ENCODE measurements at places on chromosomes 3 and 15.
A peak's percentile ranks its signal among the peaks of the same experiment; 100 is the strongest.

GRCh38 chr3:78614486-78614885 lies 1153.3 kb downstream of the ROBO1 start:
- DNase-seq = no peak

- DNase-seq = no peak
Measured at GRCh38 chr3:126945171-126945721, 37.7 kb upstream of the PLXNA1 start.

DNA sequence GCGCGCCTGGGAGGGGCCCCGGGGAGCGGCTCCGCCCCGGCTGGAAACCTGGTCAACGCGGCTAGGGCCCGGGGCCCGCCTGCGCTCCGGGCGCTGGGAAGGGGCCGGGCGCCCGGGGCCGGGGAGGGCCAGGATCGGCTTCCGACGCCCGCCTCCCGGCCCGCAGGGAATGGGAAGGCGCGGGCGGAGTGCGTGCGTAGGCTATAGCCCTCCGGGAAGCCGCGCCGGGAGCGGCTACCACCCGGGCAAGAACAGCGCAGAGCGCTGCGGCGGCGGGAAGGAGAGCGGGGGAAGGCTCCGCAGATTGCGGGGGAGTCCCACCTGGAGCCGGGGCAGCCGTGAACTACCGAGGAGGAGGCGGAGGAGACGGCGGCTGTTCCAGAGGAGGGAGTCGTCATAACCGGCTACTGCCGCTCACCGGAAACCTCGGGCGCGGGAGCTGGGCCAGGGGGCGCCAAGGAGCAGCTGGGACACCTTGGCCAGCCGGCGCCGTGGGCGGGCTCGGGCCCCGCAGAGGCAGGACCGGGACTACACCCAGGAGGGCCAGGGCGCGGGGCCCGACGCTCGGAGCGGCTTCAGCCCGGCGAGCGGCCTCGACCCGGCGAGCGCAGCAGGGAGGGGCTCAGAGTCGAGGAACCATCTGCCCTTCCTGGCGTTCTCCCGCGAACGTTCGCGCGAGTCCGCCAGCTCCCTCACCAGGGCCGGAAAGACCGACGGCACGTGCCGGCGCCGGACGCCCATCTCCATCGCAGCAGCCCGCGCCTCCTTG lies at the start of gene EOGT:
Gene EOGT, minus strand, starts transcription at position 432 of the 769 bp plus-strand sequence. CDS start 3,838 bp downstream, outside the sequence.
- peak; percentile 74 for DNase-seq

DNA sequence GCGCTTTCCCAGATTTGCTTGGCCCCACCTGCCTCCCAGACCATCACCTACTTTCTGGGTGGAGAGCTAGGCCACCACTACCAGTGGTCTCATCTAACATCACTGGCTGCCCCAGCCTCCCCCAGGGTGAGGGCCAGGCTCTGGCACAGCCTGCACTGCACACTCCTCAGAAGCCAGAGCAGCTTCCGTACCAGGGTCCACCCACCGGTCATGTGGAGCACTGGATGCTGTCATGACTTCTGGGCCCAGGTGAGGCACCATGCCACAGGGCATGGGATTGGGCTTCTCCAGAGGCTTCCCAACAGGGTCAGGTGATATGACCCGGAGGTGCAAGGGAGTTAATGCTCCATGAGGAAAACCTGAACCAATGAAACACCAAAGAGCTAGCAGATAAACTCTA lies 14.0 kb downstream of the MEGF11 start:
- no peak for DNase-seq

DNA sequence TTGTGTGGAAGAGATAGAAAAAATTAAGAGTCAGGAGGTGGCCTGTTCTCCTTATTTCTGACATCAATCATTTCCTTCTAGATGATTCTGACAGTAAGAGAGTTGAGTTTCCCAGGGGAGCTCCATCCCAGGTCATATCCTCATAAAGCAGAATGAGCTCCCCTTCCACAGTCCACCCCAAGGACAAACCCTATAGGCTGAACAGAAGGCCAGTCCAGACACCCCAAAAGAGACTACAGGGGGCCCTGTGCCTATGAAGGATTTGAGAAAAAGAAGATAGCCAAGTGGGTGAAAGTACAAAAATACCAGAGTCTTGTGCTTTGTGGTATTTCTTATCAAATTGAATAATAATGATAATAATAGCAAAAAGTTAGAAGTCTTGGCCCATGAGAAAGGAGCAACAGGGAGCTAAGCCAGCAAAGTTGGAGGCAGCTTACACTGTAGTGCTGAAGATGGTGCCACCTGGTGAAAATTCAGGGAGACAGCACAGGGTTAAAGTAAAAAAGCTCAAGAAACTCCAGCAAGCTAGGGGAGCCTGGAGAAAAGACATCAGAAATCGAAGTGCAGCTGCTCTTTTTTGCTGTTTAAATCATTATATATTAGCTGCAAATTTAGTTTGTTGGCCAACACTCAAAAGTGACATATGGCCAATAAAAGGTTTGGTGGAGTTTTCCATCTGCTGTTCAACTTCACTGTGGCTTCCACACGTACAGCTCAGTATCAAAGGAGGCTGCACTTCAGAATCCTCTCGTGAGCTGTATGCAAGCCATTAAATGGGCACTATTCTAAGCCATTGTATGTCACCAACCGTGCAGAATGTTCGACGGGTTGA lies 35.8 kb upstream of the SLC24A5 start:
- DNase-seq = no peak

- no peak for DNase-seq
Measured at GRCh38 chr3:14303336-14304100, 98.9 kb upstream of the SLC6A6 start.

GRCh38 chr15:70375006-70375431 lies 277.3 kb upstream of the TLE3 start:
- no peak for DNase-seq

- DNase-seq = no peak
Measured at GRCh38 chr15:23828786-23829185, 141.7 kb upstream of the NDN start.

GRCh38 chr3:63986146-63986545 lies 37.1 kb downstream of the PSMD6 start:
- no peak for DNase-seq

DNA sequence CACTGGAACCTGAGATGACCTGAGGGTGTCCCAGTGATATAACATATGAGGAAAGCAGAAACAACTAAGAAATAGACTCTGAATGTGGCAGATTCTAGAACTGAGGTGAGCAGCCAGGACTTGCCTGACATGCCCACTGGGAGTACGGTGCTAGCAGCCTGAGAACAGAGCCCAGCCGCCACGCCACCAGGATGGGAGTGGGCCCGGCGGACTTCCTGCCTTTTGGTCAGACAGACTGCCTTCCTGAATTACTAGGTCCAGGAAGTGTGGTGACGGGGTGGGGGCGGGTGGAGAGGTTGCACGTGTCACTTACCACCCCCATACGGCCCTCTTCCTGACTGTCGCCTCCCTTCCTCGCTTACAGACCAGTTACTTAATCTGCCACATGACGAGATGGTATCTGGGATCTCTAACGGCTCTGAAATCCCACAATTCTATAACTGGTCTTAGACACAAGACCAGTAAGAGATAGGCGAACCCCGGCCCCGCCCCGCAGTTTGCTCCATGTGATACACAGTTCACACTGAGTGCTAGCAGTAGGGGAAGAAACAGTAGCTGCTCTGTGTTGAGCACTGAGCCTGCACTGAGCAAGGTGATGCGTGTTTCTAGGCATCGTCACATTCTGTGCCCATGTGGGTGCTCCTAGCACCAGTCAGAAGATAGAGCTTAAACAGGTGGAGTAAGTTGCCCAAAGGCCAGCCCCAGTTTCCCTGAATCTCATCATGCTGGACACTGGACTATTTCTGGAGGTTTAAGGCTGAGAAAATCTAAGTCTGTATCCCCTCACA lies 95.7 kb downstream of the CPN2 start:
- no peak for DNase-seq

DNA sequence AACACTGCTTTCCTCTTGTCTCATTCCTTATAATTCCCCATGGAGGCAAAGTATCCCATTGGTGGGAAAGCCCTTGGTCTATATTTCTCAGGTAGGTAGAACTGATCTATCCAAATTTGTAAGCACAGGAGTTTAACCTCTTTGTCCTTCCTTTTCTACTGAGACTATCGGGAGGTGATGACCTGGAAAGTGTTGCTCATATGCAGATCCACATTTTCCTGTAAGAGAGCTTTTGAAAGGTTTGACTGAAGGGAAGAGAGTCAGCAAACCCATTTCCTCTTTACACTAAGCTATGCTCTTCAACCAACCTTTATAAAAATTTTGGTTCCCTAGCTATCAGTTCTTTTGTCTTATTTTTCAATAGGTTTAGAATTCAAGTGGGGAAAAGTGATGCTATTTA lies 200.7 kb downstream of the TIGIT start:
- no peak for DNase-seq

GRCh38 chr15:52493968-52494367 lies 34.7 kb downstream of the MYO5A start:
- DNase-seq = no peak

- DNase-seq = no peak
Measured at GRCh38 chr3:12232785-12233300, 56.0 kb upstream of the PPARG start.

GRCh38 chr3:5388091-5388490 lies 200.6 kb downstream of the EDEM1 start:
- no peak for DNase-seq

- DNase-seq = no peak
Measured at GRCh38 chr15:75034615-75035014, 11.2 kb downstream of the PPCDC start.

DNA sequence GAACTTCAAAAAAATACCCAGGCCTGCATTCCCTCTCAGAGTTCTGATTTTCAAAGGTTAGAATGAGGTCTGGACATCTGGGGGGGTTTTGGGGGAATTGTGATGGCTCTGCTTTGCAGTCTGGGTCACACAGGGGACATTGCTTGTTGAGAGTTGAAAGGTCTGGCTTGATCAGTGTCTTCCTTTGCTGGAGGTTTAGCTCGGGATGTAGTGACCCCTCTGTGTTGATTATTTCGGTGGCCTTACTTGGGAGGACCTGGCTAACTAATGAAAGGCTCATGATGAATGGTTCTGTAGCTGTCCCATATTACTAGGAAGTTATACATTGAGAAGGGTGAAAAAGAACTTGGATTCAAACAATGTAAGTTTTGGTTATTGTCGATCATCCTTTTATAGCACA lies 23.7 kb downstream of the TPM1 start:
- DNase-seq = no peak

DNA sequence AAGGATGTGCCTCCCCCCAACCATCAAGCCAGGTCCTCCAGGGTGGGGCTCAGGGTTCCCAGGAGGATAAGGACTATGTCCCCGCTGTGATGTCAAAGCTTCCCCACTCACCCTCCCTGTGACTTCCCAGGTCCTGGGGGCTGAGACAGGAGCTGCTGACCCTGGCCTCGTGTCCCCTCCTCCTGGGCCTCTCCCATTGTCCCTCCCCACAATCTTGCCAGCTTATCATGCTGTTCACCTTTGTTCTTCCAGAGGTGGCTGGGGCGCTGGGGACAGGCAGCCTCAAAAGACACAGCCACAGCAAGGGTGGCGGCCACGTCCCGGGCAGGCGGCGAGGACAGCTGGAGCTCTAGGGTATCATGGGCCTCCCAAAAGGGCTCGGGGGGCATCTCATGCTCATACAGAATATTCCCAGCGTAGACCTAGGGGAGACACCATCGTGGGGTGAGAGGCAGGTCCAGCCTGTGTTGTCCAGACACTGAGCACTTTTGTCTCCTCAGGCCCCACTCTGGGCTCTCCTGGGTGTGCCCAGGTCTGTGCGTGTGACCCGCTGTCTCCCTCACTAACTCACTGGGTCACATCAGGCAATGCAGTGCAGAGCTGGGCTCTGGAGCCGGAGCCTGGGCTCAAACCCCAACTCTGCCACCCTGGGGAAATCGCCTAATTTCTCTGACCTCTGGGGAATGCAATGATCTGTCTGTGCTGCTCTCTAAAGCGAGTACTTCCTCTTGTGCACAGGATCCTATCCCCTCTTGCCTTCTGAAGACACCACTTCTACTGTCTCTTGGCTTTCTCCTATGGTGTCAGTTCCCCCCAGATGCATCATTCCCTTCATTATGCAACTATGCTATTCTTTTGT lies 30.0 kb downstream of the SNX33 start:
- DNase-seq = no peak

GRCh38 chr3:49719214-49719884 lies at the start of gene AMIGO3:
Gene AMIGO3, minus strand, starts transcription at chr3:49719684. Its CDS starts 219 bp downstream, at chr3:49719465.
- peak; percentile 92 for DNase-seq

- no peak for DNase-seq
Measured at GRCh38 chr3:194221336-194221735, 85.4 kb downstream of the HES1 start.

Measured in effector CD4-positive, alpha-beta T cell (primary cell).